ENCODE measurements at places on chromosomes 7 and 10.
A peak's percentile ranks its signal among the peaks of the same experiment; 100 is the strongest.

- no peak for DNase-seq
Observed at GRCh38 chr10:71920540-71921323, 43.5 kb upstream of the CHST3 start.

GRCh38 chr7:99083733-99084132 lies 60.2 kb downstream of the SMURF1 start:
- DNase-seq: no peak

- DNase-seq: no peak
Observed at GRCh38 chr10:29035721-29036120, 253.1 kb upstream of the LYZL1 start.

DNA sequence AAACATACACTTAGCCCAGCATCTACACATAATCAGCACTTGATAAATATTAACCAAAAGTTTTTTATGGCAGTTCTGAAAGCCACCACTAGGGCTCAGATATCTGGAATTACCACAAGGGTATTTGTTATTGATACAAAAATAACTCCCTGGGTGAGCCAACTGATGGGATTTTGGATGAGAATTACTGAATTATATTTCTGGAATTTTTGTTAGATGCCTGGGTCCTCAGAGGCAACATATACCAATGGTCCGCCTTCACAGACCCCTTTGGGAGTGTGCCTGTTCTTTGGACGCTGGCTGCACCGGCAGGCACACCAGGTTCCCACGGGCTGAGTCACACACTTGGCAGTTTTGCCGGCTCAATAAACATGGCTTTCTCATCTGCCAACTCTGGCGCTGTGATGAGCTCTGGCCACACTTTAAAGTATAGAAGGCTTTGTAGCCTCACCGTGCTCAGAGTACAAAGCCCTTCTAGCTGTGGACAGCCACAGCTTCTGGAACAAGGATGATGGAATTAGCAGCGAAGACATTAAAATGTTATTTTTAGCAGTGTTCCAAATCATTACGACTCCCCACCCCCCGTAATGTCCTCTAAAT lies 24.5 kb upstream of the EEPD1 start:
- peak; percentile 75 for DNase-seq

GRCh38 chr7:111833466-111833865 lies 271.2 kb upstream of the IMMP2L start:
- DNase-seq: no peak

DNA sequence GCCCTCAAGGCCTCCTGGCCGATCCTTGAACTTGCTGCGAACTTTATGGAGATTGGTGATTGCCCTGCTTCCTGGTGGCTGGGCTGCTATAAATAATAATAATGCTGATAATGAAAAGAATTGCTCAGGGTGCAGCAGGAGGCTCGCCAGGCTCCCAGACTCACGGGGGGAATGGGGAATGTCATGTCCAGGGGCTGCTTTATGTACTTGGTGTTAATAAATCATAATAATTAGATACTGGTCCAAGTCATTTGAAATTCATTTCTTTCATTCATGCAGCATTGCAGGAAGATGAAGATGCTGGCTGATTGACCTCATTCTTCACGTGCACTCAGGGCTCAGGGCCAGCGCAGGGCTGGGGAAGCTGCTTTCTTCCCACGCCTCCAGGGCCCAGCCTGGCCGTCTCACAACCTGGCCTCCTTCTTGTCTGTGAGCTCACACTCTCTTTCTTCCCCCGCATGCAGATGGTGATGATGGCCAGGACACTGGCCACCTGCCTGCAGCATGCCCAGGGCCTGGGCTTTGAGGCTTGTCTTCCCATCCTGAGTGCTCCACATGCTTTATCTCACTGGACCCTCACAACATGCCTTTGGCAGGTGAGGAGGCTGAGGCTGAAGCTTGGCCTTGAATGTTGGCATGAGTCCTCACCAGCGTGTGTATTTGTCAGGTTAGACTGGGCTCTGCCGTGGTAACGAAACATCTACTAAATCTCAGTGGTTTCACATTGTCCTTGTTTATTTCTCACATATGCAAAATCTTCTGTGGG lies 138.4 kb upstream of the TNS3 start:
- peak; percentile 31 for DNase-seq

DNA sequence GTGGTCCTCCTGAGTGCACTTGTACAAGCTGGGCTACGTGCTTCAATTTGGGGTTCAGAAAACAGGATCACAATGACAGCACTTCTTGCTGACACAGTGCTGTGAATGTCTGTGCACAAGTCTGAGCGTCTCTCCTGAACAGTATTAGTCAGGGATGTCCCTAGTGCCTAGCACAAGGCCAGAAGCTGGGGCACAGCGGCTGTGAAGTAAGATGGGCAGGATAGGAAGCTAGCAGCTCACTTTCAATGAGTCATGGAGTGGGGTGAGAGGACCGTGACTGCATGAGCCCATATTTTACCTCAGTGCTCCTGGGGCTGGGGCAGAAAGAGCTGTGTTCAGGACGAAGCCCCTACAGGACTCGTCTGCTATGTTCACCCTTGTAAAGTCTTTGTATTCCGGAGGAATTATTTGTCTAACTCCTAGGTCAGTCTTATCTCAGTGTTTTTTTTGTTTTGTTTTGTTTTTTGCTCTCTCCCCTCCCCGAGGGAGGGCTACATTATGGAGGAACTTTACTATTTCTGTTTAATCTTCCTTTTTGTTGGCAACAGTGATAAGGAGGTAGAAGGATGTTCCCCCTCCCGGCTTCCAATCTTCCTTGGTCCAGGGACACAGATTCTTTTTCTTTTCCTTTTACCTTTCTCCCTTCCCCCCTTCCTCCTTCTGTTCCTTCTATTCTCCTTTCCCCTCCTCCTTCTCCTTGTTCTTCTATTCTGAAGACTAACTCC lies 2.8 kb upstream of the LRMDA start:
- no peak for DNase-seq

DNA sequence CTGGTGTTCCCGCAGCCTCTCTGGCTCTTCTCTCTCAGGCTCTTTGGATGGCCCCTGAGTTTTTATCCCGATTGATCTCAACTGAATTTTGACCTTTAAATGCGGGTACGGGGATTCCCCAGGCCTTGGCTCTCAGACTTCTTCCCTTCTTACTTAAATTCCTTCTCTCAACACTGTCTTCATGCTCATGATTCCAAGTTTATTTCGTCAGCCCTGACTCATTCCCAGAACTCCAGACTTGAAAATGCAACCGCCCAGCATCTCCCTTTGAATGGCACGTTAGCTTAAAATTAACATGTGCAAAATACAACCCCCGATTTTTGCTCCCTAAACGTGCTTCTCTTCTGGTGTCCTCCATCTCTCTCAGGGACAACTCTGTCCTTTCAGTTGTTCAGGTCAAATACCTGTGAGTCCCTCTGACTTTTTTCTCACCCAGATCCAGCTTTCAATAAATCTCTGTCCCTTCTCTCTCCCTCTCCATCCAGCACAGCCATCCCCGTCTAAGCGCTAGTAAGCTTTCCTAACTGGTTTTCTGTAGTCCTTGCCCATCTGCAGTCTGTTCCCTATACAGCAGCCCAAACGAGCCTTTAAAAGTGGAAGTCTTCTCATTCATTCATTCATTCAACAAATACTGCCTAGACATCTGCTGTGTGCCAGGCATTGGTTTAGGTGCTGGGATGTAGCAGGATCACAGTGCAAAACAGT lies 7.1 kb downstream of the HECW1 start:
- DNase-seq: no peak

DNA sequence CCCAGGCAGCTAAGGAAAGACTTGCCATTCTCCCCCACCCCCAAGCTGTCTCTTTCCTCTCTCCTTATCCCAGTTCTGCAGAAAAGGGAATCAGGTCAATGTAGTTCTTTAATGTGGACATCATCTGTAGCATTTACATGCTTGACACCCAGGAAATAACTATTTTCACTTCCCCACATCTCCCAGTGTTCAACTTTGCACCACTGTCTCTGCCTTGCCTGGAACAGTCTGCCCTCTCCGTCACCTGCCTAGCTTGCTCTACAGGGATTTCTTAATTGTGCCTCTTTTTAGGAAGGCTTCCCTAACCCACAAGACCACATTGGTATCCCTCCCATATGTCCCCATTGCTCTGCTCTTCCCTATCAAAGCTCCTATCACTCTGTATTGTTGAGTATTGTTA lies 45.9 kb upstream of the TOMM7 start:
- no peak for DNase-seq

- peak; percentile 71 for DNase-seq
Observed at GRCh38 chr10:63267414-63268148, 134.5 kb downstream of the NRBF2 start.

DNA sequence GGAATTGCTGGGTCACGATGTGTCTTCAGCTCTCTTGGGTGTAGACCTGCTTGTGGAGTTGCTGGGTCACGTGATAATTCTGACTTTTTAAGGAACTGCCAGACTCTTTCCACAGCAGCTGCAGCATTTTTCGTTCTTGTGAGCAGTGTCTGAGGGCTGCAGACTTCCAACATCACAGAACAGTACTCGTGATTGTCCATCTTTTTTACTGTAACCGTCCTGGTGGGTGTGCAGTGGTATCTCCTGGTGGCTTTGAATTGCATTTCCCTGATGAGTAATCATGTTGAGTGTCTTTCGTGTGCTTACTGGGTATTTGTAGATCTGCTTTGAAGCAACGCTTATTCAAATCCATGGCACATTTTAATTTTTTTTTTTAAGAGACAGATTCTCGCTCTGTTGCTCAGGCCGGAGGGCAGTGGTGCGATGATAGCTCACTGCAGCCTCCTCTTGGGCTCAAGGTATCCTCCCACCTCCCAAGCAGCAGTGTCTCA lies 22.7 kb downstream of the INPP5A start:
- DNase-seq: no peak

- DNase-seq: no peak
Observed at GRCh38 chr7:26182283-26182682, 18.3 kb downstream of the HNRNPA2B1 start.

- no peak for DNase-seq
Observed at GRCh38 chr7:97215556-97215955, 98.1 kb downstream of the SDHAF3 start.

DNA sequence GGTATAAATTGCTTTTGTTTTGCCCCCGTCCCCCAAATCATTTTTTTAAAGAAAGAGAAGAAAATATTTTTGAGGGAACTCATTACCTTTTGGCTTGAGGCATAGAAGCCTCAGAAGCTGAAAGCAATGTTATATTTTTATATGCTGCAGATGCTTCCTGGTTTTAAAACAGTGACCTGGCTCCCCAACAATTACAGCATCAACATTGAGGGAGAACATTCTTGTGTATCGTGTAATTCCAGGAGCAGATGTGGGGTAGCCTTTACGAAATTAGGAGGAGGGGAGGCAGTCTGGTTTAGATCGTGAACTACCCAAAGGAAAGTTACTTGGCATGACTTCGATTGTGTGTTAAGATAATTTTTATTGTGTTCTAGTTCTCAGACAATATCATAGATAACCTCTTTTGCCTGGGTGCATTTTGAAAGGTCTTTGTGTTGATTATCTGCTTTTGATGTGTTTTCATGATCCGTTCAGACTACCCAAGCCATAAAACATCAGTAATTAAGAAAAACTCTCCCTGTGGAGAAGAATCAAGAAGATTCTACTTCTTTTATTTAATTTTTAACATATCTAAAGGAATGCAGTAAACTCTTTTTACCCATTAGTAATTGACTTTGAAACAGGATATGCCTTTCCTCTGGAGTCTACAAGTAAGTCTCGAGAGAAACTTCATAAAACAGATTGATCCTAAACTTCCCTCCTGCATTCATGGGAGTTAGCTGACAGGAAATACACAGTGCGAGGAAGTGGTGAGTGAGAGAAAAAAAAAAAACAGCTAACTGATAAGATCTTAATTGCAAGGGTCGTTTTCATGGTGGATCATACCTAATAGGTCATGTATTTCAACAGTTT lies 141.4 kb downstream of the KIAA1217 start:
- DNase-seq: no peak

- peak; percentile 50 for DNase-seq
Observed at GRCh38 chr10:33209802-33210201, 124.7 kb downstream of the NRP1 start.

- DNase-seq: no peak
Observed at GRCh38 chr7:101173752-101174244, 6.3 kb downstream of the NAT16 start.

- no peak for DNase-seq
Observed at GRCh38 chr10:6516281-6516928, 63.7 kb downstream of the PRKCQ start.

- no peak for DNase-seq
Observed at GRCh38 chr7:71221049-71221448, 89.1 kb downstream of the GALNT17 start.

- no peak for DNase-seq
Observed at GRCh38 chr7:92228100-92228499, 17.6 kb downstream of the KRIT1 start.
